Stimulated activated CD8-positive, alpha-beta memory T cell treated with anti-CD3 and anti-CD28 coated beads, Interleukin-15, amount 100 ng/mL, for 48 hours (primary cell): ENCODE measurements at places on chromosomes 6 and 20.

- DNase-seq = no peak
These were observed 72.1 kb downstream of the GFRAL start for GRCh38 chr6:55399351-55399750.

DNA sequence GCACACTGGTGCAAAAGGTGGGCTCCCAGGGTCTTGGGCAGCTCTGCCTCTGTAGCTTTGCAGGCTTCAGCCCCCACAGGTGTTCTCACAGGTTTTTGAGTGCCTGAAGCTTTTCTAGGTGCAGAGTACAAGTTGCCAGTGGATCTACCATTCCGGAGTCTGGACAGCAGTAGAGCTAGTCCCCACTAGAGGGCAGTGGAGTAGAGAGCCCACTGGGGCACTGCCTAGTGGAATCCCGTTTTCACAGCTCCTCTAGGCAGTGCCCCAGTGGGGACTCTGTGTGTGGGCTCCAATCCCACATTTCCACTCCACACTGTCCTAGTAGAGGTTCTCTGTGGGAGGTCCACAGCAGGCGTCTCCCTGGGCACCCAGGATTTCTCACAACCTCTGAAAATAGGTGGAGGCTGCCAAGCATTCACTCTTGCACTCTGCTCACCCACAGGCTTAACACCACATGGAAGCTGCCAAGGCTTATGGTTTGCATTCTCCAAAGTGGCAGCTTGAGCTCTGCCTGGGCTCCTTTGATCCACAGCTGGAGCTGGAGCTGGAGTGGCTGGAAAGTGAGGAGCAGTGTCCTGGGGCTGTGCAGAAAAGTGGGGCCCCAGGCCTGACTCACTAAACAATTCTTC is 86.3 kb upstream of the PROKR2 start:
- DNase-seq = no peak

GRCh38 chr20:17835240-17835933 is 133.2 kb downstream of the SNX5 start:
- DNase-seq = no peak

GRCh38 chr6:10401632-10402223 is 13.1 kb downstream of the TFAP2A start:
- DNase-seq = no peak

DNA sequence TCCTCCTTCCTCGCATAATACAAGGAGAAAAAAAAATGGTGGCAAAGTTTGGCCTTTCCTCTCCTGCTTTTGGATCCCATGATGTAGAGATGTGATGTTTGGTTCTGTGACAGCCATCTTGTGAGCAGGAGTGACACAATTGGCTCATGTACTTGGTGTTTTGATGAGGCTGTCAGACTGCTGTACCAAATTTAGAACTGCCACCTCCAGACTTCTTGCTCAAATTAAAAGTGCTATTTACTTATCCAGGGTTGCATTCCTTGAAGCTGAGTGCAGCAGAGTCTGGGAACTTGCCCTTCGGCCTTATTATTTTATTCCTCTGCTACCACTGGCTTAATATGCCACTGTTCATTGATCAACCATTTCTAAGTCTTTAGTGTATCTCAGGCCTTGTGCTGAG is 21.9 kb downstream of the BCAS1 start:
- no peak for DNase-seq

GRCh38 chr6:148998704-148999103 is 251.9 kb downstream of the UST start:
- no peak for DNase-seq

DNA sequence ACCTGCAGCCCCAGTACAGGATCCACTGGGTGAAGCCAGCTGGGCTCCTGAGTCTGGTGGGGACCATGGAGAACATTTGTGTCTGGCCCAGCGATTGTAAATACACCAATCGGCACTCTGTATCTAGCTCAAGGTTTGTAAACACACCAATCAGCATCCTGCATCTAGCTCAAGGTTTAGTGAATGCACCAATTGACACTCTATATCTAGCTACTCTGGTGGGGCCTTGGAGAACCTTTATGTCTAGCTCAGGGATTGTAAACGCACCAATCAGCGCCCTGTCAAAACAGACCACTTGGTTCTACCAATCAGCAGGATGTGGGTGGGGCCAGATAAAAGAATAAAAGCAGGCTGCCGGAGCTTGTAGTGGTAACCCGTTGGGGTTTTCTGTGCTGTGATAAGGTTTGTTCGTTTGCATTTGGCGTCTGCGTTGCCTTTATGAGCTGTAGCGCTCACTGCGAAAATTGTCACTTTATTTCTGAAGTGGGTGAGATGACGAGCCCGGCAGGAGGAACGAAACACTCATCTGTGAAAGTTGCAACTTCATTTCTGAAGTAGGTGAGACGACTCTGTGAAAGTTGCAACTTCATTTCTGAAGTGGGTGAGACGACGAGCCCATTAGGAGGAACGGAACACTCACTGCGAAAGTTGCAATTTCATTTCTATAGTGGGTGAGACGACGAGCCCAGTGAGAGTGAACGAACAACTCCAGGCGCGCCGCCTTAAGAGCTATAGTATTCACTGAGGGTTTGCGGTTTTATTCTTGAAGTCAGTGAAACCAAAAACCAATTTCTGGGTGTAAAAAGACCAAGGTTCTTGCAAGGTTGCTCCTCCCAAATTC is 31.1 kb downstream of the SERPINB6 start:
- DNase-seq = peak; percentile 81

- no peak for DNase-seq
These were observed 278.6 kb upstream of the MAP3K7 start for GRCh38 chr6:90865513-90865912.

DNA sequence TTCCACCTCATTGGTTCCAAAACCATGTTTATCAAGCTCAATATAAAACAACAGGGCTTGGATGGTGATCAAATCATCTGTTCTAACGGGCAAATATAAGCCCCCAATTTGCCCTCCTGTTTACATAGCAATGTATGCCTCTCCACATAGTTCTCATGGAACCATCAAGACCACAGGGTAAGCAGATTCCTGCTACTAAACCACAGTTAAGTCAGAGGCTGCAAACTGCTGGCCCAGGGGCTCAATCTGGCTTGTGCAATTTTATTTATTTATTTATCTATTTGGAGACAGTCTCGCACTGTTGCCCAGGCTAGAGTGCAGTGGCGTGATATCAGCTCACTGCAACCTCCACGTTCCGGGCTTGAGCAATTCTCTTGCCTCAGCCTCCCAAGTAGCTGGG is 18.9 kb upstream of the MTHFD1L start:
- DNase-seq = no peak

DNA sequence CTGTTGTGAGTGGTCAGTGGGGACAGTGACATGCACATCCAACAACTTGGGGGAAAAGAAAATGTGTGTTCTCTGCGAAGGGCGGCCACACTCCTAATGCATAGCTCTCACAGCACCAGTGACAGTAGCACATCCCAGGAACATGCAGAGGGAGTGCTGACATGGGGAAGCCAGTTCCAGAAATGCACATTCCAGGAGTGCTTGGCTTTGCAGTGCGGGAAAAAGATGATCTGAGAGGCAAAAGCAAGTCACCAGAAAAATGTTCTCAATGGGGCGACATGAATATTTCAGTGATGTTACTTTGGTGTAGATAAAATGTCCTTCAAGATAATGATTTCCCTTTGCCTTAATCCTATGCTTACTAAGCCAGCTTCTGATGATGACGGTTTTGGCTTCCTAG is 42.9 kb upstream of the PDE10A start:
- DNase-seq = no peak

DNA sequence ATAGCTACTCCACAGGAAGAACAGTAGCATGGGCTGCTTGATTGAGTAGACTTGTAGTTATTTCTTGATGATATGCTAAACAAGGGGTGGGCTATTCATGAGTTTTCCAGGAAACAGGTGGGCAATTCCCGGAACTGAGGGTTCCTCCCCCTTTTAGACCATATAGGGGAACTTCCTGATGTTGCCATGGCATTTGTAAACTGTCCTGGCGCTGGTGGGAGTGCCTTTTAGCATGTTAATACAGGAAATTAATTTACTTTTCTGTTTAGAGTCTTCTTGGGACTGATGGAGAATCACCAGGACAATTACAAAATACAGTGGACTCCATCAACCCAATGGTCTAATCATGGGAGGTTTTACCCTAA is 22.7 kb downstream of the CYP24A1 start:
- no peak for DNase-seq

- DNase-seq = no peak
These were observed 211.4 kb downstream of the ARHGAP18 start for GRCh38 chr6:129498541-129498940.

- no peak for DNase-seq
These were observed 64.5 kb downstream of the GMPR start for GRCh38 chr6:16302721-16303552.

DNA sequence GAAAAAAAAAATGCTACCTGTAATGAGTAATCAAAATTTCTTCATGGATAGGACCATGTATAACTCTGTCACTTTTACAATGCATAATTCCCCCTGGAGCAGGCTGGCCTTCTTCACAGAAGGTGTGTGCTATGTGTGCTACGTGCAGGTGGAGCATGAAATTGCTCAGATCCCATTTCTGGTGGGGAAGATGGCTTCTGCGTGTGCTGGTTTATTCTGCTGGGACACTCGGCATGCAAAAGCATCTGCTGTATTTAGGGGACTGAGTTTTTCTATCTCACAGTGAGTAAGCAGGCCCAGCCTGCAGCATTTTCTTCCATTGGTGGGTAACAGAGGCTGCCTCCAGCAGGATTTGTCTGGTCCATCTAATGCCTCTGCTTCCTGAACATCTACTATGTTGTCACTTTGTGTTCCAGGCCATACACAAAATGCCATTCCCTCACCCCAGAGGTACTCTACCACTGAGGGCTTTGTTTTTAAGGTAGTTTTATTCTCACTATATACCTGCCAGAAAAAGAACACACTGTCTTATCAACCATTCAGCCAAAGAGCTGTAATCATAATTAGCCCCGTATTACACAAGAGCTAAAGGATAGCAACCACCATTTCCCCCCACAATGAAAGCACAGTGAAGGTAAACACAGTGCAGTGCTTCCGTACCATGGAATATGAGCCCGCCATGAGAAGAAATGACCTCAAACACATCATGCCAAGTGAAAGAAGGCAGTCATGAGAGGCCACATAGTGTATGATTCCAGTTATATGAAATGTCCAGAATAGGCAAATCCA is 62.4 kb downstream of the SYNDIG1 start:
- DNase-seq = no peak
